Ecto neural progenitor cell (in vitro differentiated cells): ENCODE measurements at places on chromosomes 13 and 19.
A peak's percentile ranks its signal among the peaks of the same experiment; 100 is the strongest.

- DNase-seq, result no peak
These were observed 14.3 kb downstream of the HNRNPM start for GRCh38 chr19:8459095-8459494.

DNA sequence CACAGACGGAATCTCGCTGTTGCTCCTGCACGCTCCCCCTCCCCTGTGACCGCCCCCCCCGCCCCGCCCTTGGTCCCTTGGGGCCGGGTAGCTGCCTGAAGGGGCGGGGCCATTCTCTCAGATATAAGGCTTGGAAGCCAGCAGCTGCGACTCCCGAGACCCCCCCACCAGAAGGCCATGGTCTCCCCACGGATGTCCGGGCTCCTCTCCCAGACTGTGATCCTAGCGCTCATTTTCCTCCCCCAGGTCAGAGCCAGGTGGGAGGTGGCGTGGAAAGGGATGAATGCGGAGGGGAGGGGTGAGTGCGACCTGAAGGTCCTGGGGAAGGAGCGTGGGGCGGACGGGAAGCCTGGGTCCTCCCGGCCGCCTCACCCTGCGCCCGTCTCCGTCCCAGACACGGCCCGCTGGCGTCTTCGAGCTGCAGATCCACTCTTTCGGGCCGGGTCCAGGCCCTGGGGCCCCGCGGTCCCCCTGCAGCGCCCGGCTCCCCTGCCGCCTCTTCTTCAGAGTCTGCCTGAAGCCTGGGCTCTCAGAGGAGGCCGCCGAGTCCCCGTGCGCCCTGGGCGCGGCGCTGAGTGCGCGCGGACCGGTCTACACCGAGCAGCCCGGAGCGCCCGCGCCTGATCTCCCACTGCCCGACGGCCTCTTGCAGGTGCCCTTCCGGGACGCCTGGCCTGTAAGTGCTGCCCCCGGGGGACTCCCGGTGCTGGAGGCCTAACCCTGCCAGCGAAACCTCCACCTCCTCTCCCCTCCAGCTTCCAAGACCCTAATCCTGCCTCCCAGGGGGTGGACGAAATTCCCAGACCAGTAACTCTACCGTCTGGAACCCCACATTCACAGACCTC lies at the start of gene DLL3:
DLL3 (plus strand) TSS at position 150 of the 845 bp plus-strand sequence; CDS start at position 178, 28 bp downstream.
- DNase-seq, result peak; percentile 67

DNA sequence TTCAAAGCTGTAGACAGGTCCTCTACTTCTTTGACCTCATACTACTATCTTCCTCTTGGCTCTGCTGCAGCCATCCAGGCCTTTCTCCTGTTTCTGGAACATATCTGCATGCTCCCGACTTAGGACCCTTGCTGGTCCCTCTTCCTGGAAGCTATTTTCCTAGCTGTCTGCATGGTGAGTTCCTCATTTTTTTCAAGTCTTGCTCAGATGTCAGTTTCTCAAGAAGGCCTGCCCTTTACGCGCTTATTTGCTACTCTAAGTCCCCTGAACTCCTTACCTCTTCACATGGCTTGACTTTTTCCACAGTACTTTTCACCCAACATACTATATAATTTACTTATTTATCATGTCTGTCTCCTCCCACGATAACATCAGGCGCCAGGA lies 31.4 kb downstream of the DNAJC3 start:
- no peak for DNase-seq

DNA sequence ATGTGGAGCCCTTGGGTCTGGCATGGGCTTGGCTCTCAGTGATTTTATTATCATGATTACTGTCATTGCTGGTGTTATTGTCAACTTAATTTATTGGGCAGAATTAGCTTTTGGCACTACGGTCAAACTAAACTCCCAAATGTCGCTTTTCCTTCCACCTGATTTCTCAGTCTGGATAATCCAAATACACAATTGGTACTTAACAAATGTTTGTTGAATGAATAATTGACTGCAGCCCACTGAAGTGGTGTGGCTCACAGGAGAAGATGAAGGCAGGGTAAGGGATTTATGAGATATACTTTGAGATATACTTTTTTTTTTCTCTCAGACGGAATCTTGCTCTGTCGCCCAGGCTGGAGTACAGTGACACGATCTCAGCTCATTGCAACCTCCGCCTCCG lies 1.5 kb downstream of the COLGALT1 start:
- DNase-seq, result no peak

DNA sequence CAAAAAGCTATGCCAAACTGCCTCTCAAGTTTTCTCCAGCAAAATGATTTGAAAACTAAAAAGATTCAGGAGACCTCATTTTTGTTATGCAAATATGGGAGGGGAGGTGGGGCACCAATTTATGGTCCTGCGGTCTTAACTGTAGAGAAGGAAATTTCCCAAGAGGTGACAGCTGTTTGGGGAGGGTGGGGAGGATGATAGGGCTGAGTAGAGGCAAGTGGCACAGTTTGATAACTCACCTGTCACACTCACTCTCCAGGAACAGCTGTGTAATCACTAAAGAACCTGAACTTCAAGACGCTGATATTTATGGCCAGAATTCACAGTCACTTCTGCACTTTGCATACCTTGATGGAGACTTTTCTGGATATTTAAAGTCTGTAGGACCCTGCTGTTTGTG lies 232.9 kb upstream of the STARD13 start:
- DNase-seq, result no peak

GRCh38 chr19:8654591-8655339 lies 24.3 kb downstream of the NFILZ start:
- peak; percentile 86 for DNase-seq

DNA sequence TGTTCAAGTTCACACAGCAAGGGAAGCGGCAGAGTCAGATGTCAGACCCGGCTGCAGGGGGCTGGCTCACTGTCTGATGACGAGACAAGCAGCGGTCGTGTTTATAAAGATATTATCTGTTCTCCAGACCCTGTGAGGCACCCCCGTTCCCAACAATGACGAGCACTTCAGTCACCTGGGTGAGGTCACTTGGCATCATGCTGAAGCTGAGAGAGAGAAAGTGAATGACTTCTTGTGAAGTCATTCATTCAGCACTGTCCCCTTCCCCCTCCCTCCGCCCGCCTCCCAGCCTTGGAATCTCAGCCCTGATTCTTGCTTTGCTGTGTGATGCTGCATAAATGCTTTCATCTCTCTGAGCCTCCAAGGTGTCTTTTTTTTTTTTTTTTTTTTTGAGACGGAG lies 4.9 kb upstream of the LYPD3 start:
- no peak for DNase-seq

DNA sequence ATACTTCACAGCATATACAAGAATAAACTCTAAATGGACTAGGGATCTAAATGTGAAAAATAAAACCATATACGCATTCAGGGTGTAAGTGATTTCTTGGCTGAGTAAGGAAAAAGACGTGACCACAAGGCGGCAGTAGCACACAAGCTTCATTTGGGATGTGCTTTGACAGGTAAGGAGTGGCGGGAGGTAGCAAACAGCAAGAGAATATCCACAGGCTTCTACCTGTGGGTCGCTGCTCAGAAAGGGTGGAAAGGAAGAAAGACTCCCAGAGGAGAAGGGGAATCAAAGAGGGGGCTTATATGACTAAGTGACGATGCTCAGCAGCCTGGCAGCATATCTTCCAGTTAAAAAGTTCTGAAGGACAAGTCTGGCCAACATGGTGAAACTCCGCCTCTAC lies 2.5 kb upstream of the ZNF121 start:
- DNase-seq, result peak; percentile 68

DNA sequence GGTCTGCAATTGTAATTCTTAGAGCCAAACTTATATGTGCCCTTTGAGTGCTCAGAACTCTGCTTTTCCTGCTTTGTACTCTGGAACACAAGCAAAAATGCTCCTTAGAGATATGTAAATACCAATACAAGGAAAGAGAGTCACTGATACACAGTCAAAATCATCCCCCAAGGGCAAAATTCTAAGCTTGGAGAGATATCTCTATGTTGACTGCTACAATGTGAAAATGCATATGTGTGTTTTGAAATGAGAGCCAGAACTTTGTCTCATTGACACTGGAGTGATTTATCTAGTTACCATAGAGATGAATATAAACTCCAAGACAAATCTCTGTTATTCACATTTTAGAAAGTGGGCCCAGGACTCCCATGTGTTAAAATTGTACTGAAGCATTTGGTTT lies 494.8 kb upstream of the SLITRK1 start:
- no peak for DNase-seq

GRCh38 chr19:6048793-6049405 lies 61.4 kb downstream of the RFX2 start:
- peak; percentile 84 for DNase-seq

DNA sequence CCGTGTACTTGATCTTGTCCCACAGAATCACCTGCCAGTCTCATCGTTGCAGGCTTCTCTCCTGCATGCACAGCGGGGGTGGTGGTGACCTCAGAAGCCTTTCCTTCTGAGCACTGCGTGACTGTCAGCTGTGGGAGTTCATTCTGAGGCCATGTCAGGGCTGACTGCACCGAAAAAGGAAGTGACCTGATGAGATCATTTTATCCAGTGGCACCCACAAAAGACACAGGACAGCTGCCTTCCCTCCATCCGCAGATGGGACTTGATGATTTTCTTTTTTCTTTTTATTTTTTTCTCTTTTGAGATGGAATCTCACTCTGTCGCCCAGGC lies 89.7 kb downstream of the RAB20 start:
- no peak for DNase-seq

DNA sequence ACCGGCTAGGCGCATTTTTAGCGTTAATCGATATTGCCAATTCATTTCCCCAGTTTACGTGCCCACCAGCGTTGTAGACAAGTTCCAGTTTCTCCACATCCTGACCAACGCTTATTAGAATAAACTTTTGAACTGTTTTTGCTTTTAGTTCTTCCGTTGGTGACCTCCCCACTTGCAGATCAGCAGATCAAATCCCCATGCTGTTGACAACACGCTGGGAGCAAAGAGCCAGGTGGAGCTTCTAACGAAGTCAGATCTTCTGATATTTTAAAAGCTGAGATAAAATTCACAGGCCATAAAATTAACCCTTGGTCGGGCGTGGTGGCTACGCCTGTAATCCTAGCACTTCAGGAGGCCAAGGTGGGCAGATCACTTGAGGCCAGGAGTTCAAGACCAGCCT lies 21.2 kb downstream of the RCN3 start:
- DNase-seq, result no peak

DNA sequence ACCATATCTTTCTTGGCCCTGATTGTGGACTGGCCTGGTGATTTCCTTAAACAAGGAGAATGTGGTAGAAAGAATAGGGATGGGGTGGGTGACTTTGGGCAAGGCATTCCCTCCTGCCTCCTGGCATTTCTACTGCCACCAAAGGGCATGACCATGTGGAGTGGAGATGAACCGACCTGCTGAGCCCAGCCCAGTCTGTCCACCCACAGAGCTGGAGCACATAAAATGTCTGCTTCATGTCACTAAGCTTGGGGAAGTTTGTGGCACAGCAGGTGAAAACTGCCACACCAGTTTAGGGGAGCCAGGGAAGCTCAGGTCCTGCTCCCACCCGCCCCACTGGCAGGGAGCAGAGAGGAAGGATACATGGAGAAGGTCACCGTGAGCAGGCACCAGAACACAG lies 6.3 kb downstream of the TMEM161A start:
- DNase-seq, result no peak

DNA sequence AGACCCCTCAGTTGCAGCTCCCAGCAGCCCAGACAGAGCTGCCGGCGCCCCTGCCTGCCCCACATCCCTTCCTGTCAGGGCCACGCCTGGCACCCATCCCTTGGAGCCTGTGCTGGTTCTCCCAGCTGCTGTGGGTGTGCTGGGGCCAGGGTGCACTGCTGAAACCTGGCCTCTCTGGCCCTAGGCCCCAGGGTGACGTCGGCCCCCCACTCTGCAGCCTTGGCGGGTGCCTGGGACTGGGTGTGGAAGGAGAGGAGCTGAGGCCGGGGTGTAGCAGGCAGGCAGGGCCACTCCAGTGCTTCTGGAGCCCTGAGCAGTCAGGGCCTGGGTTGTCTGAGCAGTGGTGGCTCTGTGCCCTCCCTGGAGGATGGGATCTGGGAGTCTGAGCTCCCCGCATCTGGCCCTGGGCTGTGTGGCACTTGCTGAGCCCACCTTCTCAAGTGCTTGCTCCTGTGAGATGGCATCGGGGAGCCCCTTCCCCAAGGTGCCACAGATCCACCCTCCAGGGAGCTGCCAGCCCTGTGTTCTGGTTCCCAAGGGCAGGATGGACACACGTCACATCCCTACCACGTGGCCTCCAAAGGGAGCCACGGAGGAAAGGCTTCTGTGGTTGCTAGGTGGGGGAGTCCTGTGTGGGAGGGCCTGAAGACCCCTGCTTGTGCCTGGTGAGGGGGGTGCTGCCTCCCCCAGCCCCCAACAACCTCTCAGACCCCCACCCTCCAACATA lies 5.2 kb downstream of the PLEKHJ1 start:
- DNase-seq, result no peak

DNA sequence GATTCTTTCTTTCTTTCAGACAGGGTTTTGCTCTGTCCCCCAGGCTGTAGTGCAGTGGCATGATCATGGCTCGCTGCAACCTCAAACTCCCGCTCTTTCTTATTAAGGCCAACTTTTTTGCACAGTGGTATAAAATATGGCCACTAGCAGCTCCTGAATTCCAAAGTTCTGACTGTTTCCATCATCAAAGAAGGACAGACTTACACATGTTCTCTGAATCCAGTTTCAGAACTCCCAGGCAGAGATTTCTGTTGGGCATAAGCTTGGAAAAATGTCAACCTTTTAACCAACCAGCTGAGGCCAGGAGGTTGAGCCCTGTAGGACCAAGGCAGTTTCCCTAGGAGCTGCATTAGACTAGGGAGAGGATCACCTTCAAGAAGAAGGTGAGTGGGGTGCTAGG lies 184.1 kb downstream of the HS6ST3 start:
- DNase-seq, result no peak

GRCh38 chr19:30669329-30670010 lies 297.3 kb downstream of the ZNF536 start:
- DNase-seq, result peak; percentile 85

DNA sequence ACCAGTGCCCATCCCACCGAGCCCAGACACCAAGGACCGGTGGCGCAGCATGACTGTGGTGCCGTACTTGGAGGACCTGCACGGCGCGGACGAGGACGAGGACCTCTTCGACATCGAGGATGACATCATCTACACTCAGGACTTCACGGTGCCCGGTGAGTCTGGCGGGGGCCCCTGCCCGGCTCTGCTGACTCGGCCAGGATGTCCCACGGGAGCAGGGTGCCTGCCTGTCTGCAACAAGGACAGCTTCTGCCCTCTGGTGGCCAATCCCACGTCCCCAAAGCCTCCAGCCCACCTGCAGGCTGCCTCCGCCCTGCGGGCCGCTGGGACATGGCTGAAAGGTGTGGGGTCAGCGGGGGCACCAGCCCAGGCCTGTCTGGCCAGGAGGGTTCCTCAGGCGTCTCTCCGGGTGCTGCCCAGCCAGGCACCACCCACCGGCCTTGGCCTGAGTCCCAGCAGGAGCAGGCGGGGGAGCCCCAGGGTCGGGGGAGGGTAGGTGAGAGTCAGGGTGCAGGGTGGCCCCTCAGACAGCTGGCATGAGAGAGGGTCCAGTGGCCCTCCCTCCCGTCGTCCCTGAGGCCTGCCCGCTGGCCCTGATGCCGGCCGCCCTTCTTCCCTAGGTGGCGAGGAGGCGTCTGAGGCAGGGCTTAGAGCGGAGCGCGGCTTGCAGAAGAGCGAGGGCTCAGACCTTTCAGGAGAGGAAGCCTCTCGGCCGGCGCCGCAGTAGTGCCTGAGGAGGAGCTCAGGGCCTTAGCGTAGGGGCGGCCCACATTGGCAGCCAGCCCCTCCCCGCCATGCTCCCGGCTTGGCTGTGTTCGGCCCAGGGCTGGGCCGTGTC lies 14.6 kb downstream of the CBARP start:
- no peak for DNase-seq

- DNase-seq, result no peak
These were observed 357.1 kb downstream of the DCT start for GRCh38 chr13:94122300-94122915.

GRCh38 chr19:15181394-15181793 lies 19.4 kb downstream of the NOTCH3 start:
- DNase-seq, result no peak
